ENCODE measurements at places on chromosomes 4 and X.

GRCh38 chr4:175386776-175387507, 425.1 kb downstream of the GPM6A start:
- no peak for DNase-seq

GRCh38 chr4:86482306-86483172, 111.6 kb upstream of the PTPN13 start:
- peak; percentile 13 for DNase-seq

DNA sequence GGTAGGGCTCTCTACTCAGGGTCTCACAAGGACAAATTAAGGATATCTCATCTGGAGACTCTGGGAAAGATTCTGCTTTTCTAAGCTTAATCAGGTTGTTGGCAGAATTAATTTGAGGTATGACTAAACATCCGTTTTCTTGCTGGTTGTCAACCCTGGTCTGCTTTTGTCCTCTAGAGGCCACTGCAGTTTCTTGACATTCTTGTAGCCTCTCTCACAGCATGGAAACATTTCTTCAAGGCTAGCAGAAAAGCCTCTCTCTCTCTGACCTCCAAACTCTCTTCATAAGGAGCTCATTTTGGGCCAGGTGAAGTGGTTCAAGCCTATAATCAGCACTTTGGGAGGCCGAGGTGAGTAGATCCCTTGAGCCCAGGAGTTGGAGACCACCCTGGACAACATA, 749.5 kb upstream of the PCDH7 start:
- no peak for DNase-seq

GRCh38 chr4:140252141-140252741, 98.3 kb upstream of the MAML3 start:
- no peak for DNase-seq

- no peak for DNase-seq
These were observed 106.2 kb upstream of the AFAP1 start for GRCh38 chr4:8045909-8046308.

- DNase-seq: peak; percentile 62
These were observed 112.3 kb upstream of the BANK1 start for GRCh38 chr4:101678180-101678579.

- DNase-seq: peak; percentile 72
These were observed 514.5 kb upstream of the FAM241A start for GRCh38 chr4:111630705-111631104.

- peak; percentile 45 for DNase-seq
These were observed 147.4 kb downstream of the SMIM20 start for GRCh38 chr4:26061248-26061986.

GRCh38 chr4:112818594-112818965, 181.6 kb downstream of the LARP7 start:
- peak; percentile 44 for DNase-seq

- peak; percentile 84 for DNase-seq
These were observed 123.9 kb downstream of the MID1 start for GRCh38 chrX:10496345-10496965.

DNA sequence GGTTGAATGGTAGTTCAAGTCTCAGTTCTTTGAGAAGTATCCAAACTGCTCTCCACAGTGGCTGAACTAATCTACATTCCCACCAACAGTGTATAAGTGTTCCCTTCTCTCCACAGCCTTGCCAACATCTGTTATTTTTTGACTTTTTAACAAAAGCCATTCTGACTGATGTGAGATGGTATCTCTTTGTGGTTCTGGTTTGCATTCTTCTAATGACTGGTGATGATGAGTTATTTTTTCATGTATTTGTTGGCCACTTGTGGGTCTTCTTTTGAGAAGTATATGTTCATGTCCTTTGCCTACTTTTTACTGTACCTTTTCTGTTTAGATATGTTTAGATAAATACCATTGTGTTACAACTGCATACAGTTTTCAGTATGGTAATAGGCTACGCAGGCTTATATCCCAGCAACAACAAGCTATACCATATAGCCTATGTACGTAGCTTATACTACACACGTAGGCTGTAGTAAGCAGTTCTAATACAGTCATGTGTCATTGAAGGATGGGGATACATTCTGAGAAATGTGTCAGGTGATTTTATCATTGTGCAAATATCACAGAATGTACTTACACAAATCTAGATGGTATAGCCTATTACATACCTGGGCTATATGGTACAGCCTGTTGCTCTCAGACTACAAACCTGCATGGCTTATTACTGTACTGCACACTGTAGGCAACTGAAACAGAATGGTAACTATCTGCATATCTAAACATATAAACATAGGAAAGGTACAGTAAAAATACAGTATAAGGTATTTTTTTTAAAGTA, 28.1 kb downstream of the KLHL8 start:
- peak; percentile 8 for DNase-seq

- no peak for DNase-seq
These were observed 807.4 kb downstream of the FSTL5 start for GRCh38 chr4:161356351-161356750.

DNA sequence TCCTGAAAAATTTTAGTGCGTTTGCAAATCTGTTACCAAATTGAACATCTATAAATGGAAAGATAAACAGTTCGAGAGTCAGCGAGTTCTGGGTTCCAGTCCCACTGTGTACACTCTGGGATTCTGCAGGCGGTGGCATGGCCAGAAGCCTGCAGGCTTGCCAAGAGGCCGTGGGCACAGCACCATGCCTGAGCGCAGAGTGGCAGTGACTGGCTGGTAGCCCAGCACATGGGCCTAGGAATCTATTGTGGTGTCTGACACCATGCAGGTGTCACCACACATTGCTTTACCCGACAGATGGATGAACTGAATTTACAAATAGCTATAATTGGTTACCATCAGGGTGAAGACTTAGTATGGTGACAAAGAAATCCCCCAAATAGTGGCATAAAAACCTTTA, 71.7 kb upstream of the TLR3 start:
- no peak for DNase-seq

DNA sequence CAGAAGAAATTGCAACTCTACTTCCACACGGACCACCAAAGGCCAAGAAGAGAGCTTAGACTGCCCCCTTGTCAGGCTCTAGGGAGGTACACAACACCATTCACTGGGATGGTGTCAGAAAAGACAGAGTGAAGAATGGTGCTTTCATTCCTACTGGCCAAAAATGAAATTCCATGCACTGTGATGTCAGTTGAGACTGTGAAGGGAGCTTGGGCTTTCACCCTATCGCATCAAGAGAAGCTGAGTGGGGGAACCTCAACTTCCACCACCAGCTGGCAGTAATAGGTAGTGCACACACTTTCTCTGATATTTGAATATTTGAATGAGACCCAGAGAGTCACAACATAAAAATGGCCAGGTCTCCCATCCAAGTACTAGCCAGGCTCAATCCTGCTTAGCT, 65.9 kb downstream of the ZNF711 start:
- DNase-seq: no peak

- DNase-seq: no peak
These were observed 20.2 kb downstream of the CCNG2 start for GRCh38 chr4:77177199-77177598.

- DNase-seq: no peak
These were observed 6.1 kb downstream of the SPATA18 start for GRCh38 chr4:52057196-52057595.

GRCh38 chr4:87377816-87378215, 13.2 kb downstream of the HSD17B11 start:
- DNase-seq: no peak

DNA sequence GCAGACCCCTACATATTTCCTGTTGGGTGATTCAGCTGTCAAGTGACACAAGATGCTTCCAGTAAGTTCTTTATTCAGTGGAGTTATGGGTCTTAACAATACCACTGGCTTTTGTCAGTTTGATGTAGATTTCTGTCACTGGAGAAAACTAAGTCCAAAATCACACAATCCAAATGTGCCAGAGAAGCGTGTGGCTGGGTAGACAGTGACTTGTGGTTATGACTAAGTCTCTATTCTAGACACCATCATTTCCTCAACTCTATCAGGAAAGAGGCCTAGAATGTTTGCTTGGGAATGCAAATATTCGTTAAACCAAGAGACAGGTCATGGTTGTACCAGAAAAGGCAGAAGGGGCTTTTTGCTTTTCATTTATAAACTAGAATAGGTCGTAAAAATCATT, 54.4 kb upstream of the HS3ST1 start:
- no peak for DNase-seq

DNA sequence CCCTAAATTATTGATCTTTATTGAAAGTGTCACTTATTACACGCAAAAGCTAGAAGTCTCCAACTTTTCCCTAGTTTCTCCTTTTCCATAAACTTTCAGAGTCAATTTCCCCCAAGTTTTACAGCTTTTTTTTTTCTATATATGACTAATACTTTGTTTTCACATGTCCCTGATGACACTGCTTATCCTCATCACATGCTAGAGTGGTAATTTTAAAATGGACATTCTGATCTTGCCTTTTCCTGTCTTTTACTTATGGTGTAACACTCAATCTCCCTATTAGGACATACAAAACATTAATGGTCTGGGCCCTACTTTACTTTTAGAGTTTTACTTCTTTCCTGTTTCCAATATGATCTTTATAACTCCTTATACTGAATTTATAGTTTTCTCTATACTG, 112.6 kb downstream of the ANK2 start:
- DNase-seq: peak; percentile 49

DNA sequence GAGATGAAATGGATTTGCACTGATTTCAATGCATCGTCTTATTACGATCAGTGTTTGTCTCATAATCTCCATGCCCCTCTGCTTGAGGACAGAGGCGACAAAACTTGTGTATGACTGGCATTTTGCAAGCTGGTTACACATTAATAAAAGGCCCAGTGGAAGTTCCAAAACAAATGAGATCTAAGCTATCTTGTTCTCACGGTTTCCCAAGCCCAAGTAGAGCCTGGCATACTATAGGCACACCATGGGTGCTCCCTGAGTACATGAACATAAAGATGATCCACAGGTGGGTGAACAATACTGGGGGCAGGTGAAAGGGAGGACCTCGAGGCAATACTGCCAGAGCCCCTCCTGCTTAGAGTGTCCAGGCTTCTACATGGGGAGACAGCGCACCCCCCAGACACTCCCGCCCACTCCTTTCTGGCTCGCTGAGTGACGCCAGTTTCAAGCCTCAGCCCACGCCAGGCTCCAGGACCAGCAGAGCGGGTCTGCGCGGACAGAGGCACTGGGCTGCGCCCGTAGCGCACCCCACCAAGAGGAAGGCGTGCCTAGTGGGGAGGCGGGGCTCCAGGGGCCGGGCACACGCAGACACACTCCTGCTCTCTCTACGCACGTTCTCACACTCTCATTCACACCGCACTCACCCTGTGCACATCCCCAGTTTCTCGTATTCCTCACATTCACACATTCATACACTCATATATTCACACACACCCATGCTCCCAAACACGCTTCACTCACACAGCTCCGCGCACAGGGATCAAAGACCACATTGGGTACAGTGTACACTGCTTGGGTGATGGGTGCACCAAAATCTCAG, 8.9 kb upstream of the GSX2 start:
- DNase-seq: peak; percentile 80

DNA sequence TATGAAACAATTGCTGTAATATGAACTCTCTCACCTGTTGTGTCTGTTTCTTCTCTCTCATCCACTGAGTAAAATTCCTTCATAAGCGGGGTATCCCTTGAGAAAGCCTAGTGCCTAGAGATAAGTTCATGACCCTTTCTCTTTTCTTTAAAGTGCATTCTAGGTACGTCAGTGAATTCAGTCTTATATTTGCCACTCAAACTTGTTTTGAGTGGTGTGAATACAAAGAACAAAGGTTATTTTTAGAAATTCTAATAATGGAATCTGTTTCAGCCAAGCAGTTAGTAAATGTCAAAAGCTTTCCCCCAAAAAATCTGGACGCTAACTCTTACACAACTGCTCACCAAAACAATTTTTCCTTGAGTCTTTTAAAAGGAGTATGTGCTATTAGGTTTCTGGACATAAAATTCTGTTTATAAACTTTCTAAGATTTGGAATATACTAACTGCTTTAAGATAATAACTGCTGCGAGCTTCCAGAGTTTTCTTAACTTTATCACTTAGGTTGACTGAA, 112.0 kb downstream of the VEGFC start:
- DNase-seq: no peak

- DNase-seq: peak; percentile 47
These were observed 7.6 kb upstream of the SOWAHB start for GRCh38 chr4:76905521-76905920.

- DNase-seq: peak; percentile 63
These were observed 127.1 kb downstream of the FBXO8 start for GRCh38 chr4:174156239-174156826.

- DNase-seq: peak; percentile 2
These were observed 254.0 kb downstream of the TMA16 start for GRCh38 chr4:163748449-163748848.

DNA sequence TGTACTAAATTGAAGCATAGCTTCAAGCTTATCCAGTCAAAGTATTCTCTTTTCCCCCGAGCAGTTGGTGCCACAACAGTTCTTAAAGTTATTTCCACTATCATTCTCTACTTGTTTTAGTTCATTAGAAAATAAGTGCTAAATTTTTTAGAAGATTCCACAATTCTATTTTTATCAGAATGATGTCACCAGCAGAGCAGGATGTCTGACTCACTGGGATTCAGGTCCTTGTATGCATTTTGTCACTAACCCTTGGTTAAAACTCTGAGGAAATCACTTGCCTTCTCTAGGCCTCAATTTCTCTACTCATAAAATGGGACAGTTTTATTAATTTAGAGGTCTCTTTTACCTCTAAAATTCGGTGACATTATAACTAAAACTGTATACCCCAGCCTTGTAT, 3.4 kb downstream of the DDX53 start:
- peak; percentile 65 for DNase-seq

DNA sequence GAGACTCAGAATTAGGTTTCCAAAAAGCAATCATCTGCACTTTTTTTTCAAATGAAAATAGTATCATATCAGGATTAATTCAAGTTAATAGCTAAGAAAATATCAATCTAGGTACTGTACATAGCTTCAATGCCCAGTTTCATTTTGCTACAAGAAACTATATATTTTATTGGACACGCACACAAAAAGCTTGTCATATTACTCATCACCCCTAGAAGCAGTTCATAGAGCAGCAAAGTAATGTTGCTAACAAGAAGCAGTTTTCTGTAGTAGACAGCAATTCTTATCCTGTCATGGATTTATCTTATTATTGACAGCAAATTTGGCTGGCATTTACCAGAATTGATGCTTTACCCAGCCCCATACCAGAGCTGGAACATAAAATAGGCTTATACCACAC, 52.3 kb upstream of the LSM6 start:
- DNase-seq: peak; percentile 14

GRCh38 chr4:184957446-184958115, 60.7 kb upstream of the HELT start:
- no peak for DNase-seq

- DNase-seq: peak; percentile 68
These were observed 48.4 kb downstream of the PRKG2 start for GRCh38 chr4:81166458-81167160.

GRCh38 chr4:168648929-168649328, 152.1 kb downstream of the PALLD start:
- DNase-seq: peak; percentile 85

All from GM23248 (cell line).